ENCODE measurements at places on chromosomes 7 and 10. TPM values are rescaled to one million over a fixed set of nuclear protein-coding genes. Genes with fewer than 3 reads are reported as not detected.
A peak's percentile ranks its signal among the peaks of the same experiment; 100 is the strongest.

GRCh38 chr10:98168147-98168546 is 33.7 kb downstream of the R3HCC1L start:
- DNase-seq = no peak

DNA sequence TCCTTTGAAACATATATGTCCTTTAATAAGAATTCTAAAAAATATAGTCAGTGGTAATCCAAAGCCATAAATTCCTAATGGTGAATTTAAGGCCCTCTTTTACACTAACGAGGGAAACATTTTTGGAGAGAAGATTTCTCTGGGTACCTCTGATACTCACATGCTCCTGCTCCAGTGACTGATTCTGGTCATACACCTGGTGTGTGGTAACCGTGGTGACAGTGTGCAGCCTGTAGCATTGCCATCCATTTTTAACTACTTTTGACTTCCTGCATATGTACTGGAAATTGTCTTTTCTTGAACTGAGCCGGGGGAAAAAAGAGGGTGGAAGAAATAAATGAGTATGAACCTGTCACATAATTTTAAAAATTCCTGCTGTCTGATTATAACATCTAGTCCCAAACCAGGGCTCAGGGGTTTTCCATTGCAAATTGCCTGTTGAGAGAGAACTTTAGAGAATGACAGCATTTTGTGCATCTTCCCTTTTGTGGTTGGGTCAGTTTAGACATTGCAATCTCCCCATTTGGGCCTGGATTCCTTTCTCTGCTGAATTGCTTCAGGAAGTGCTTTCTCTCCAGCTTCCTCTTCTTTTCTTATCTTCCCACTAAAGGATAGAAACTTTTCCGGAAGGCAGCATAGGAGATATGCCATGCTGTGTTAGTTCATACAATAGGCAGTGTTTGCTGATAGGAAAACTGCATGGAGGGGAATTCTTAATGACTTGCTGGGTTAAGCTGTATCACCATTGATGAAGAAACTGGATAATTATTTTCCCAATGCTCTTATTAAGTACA is 125.5 kb downstream of the GRM3 start:
- no peak for DNase-seq

DNA sequence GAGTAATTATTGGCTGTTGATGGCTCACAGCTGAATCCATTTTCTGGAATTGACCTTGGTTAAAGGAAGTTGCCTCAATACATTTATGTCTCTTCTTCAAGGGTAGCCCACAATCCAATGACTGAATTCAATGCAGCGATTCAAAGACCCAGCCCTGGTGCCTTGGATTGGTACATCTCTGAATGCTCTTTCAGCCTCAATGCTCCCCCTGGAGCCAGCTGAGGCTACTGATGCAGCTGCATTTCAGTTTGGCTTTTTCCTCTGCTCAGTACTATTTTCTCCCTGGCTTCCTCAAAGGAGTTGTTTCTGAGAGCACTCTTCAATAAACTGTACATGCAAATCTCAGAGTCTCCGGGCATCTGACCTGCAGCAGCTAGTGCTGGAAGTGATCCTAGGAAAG is 633 bp upstream of the EBLN1 start:
- no peak for DNase-seq

DNA sequence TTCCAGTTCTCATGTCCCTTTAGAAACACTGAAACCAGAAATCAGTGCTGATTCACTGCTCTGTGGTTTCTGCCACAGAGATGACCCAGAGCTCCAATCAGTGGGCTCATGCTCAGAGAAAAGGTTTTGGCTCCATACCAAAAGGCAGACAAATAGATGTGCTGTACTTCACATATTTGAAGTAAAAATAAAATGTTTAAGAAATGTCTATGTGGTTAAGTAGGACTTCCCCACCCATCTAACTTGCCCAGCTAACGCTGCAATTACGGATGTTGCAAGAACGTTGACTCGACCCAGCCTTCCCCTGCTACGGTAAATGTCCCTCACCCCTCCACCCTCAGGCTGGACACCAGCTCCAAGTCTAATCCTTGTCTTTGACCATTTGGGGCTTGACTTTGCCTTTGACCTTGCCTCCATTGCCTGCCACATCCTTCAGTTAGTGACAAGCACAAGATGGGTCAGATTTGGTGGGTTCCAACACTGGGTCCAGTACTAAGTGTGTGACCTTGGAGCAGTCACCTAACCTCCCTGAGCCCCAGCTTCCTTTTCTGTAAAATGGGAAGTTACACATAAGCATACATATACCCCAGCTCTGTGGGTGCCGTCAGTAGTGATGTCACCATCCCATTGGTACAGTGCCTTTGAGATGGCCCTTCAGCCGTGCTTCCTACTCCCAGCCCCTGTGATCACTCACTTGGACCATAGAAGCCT is 95.8 kb downstream of the CHST15 start:
- DNase-seq = no peak

- peak; percentile 23 for DNase-seq
These were observed 32.5 kb upstream of the KNDC1 start for GRCh38 chr10:133127291-133128125.

DNA sequence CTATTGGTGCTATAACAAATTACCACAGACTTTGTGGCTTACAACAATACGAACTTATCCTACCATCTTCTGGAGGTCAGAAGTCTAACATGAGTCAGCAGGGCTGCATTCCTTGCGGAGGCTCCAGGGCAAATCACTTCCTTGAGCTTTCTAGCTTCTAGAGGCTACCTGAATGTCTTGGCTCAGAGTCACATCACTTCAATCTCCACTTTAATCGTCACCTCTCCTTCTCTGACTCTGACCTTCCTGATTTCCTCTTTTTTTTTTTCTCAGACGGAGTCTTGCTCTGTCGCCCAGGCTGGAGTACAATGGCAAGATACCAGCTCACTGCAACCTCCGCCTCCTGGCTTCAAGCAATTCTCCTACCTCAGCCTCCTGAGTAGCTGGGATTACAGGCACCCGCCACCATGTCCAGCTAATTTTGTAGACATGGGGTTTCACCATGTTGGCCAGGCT is 44.6 kb upstream of the ANAPC16 start:
- peak; percentile 54 for DNase-seq

DNA sequence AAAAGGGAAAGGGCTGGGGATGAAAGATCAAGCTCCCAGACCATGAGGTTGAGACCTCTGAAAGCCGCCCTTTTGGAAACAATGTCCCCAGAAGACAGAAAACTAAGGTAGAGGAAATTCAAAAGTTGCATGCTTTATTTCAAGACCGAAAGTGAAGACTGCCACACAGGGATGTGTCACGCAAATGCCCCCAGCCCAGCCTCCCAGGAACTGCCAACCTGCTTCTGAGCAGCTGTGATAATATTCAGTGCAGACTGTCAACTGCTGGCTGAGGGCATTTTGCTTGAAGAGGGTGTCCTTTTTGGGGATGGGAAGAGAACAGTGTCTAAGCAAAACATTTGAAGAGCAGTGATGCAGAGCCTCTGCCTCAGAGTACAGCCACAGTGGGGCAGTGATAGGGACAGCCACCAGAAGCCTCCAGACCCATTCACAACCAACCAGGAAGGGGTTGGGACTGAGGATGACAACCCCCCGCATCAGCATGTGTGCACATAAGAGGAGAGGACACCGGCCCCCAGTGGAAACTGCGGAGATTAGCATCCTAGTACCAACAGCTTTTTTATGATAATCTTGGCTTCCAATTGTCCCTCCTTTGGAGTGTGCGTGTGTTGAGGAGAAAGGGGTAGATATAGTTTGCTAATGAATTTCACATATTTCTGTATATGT is 34.7 kb upstream of the NFE2L3 start:
- DNase-seq = no peak

- DNase-seq = peak; percentile 92
These were observed 72.9 kb upstream of the CAV2 start for GRCh38 chr7:116426428-116427156.

GRCh38 chr7:99373091-99374066 is 1.2 kb upstream of the ARPC1B start:
- DNase-seq = no peak

DNA sequence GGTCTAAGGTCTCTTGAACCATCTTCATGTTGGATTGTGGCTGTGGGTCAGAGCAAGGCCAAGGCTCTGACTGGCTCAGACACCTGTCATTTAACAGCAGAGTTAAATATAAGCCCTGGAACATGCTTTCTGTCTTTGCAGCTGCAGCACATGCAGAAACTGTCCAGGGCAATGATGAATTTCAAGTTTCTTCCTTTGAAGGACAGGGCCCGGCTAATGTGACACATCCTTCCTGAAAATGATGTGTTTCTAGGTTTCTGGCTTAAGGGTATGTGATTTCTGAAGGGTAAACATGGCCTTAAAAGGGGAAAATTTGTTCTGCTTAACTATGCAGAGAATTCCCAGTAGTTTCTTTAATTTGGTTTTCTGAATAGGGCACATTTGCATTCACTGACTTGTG is 34.0 kb upstream of the SLC35B4 start:
- DNase-seq = no peak

- DNase-seq = no peak
These were observed 71.2 kb downstream of the TMEM178B start for GRCh38 chr7:141144921-141145629.

DNA sequence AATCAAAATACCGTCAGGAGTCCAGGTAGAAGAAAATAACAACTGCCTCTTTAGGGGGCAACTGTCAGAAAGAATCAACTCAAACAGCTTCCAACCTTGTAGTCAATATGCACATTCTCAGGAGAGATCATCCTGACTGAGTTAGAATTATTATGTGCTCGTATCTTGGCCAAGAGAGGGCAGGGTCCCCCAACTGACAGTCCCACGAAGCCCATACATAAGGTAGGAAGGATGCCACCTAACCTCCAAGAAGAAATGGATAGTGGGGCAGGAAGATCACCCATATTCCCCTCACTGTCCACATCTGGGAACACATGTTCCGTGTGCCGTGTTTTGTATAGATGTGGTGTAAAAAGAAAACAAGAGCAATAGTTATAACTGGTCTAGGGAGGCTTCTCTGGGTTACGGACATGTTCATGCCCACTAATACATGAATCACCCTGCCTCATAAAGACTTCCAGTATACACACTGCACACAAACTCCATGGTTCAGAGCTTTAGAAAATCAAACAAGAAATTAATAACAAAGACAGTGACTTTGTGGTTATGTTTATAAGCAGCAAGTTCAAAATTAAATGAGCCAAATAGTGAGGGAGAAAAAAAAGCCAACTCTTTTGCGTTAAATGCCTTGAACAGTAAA is 295.6 kb downstream of the FGFR2 start:
- no peak for DNase-seq

GRCh38 chr7:5388273-5388901 is 35.2 kb downstream of the TNRC18 start:
- DNase-seq = no peak

- DNase-seq = no peak
These were observed 76.3 kb downstream of the PDGFA start for GRCh38 chr7:443279-443833.

GRCh38 chr7:34181271-34181958 is 276.1 kb downstream of the BMPER start:
- DNase-seq = no peak

DNA sequence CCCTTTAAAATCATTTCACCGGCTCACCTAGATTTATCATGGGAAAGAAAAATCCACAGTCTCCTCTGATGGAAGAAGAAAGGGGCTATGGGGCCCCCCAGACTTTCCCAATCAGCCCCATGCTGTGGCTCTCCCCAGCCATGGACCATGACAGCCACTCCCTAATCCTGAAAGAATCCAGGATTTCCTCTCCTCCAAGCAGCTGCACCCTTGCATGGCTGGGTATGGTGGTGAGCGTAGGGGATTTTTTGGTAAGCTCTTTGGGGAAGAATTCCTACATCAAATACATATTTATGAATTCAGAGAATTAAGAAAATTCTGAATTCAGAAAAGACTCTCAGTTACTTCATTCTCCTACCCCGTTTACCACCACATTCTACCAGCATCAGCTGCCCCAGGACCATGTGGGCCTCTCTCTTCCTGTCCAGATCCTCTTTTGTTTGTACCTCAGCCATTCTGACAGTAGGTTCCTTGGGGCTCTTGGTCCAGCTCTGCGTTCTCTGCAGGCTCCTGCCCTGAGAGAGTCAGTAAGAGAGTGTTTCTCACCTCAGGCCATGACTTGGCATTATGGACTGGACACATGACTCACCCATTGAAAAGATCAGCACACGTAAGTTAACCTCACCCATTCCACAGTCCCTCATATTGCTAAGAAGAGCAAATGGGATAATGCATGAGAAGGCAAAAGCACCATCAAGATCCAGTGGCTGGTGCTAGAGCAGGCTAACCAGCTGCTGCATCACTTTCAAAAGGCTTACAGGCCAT is 337.8 kb downstream of the ELMO1 start:
- DNase-seq = peak; percentile 3

DNA sequence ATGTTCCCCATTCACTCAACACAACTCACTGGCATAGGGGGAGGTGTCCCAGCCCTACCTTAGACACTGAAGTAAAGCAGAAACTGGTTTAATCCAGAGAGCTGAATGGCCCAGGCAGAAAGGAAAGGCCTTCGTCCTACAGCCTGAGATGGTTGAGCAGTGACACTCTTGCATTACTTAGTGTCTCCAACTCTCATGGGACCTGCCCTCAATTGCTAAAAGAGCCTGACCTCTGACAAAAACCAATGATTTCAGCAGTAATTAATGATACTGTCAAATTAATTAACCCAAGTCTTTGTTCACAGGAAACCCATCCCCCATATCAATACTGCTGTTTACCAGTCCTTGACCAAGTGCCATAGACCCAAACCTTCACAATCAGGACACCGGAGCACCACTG is 48.6 kb downstream of the ICA1 start:
- DNase-seq = no peak

GRCh38 chr10:100100651-100101184 is 19.0 kb upstream of the CPN1 start:
- DNase-seq = peak; percentile 21

GRCh38 chr7:112084520-112084971 is 121.7 kb downstream of the DOCK4 start:
- DNase-seq = no peak

DNA sequence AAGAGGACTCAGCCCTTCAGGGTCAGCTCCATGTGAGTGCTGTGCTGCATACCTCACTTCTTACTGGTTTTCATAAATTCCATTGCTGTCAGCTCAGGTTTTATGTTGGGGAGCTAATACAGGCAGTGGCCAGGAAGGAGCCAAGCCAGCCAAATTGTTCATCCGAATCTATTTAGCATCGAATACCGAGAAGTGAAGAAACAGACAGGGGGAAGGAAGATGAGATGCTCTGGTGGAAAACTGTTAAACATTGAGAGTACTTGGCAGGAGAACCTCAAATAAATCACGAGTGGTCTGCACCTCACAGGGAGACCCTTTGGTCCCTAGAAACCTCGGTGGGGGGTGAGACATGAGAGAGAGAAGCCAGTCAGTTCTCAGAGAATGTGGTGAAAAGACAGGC is 196.0 kb upstream of the TMEM72 start:
- no peak for DNase-seq

The NAT16 gene
- total RNA-seq = not detected

The C10orf95 gene
- 0.37 TPM for total RNA-seq

The GATA3 gene
- 0.12 TPM for total RNA-seq

The SLIT1 gene
- total RNA-seq = not detected

The PTPN20 gene
- total RNA-seq = 21.1 TPM

The ZPBP gene
- not detected for total RNA-seq

The LLCFC1 gene
- total RNA-seq = not detected

The WNT8B gene
- 0.10 TPM for total RNA-seq

The ODAD2 gene
- 0.82 TPM for total RNA-seq

The STOX1 gene
- total RNA-seq = 1.6 TPM

The EIF4EBP2 gene
- 24.4 TPM for total RNA-seq

Data from NCI-H460 (cell line).